ENCODE measurements at places on chromosomes 16 and 17.
A peak's percentile ranks its signal among the peaks of the same experiment; 100 is the strongest.

- no peak for DNase-seq
These were observed 92.8 kb downstream of the KATNIP start for GRCh38 chr16:27642756-27643155.

DNA sequence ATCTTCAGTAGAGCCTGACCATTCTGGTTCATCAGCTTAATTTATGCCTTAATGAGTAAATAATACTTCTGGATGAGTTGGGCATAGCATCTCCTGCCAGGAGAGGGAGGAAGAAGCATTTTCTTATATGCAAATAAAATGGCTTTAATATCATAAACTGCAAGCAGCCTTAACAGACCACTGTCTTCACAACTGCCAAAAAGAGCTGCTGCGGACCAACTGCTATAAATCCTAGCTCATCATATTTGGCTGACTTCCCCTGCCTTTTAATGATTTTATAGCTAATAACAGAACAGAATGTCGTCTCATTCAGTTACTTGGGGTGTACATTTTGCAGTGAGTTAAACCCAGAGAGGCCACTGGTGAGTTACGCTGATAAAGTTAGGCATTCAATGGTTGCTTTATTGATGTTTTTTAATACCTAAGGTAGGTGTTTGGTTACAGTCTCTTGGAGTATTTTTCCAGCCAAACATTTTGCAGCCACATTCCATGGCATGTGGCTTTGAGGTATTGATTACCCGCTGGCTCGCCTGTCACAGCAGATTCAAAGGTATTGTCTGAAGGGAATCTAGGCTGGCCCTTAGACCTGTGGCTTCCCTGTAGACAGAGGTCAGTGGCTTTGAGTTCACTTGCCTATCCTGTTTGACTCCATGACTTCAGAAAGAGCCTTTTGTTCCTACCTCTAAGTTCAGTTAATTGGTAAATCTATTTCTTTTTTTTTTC, 16.4 kb downstream of the FAM20A start:
- DNase-seq, result no peak

DNA sequence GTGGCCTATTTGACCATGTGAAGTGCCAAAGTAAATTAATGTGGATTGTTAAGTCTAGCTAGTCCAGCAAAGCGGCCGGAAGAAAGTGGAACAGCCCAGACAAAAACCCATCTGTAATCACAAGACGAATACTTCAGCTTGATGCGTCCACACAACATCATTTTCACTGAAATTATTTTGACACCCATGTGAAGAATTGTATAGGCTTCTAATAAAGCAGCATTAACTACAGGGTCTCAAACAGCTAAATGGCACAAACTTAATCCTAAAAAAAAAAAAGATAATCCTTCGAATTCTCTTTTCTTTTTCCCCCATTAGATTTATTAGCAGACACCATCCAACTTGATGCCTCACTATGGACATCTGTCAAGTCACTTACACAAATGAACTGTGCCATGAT, 73.8 kb downstream of the TOX3 start:
- no peak for DNase-seq

- DNase-seq, result no peak
These were observed 106.2 kb downstream of the CLEC16A start for GRCh38 chr16:11050536-11050935.

GRCh38 chr17:17056156-17056539, 13.9 kb downstream of the MPRIP start:
- no peak for DNase-seq

- no peak for DNase-seq
These were observed 41.1 kb upstream of the DHRS7B start for GRCh38 chr17:21085707-21086106.

DNA sequence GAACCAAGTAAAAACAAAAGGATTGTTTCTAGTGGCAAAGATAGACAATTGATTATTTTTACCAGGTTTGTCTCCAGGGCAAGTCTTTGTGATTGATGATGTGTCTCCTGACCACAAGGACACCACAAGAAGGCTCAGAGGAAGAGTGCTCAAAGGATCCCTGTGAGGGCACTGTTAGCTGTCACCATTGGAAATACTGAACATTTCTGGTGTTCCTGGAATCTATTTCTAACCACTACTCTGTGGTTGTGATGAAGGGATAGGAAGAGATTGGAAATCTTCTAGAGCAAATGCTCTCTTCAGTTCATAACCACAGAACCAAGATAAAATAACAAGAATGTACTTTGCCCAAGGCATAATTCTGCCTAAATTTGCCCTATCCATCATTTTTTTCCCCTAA, 15.3 kb downstream of the RNF43 start:
- DNase-seq, result no peak

DNA sequence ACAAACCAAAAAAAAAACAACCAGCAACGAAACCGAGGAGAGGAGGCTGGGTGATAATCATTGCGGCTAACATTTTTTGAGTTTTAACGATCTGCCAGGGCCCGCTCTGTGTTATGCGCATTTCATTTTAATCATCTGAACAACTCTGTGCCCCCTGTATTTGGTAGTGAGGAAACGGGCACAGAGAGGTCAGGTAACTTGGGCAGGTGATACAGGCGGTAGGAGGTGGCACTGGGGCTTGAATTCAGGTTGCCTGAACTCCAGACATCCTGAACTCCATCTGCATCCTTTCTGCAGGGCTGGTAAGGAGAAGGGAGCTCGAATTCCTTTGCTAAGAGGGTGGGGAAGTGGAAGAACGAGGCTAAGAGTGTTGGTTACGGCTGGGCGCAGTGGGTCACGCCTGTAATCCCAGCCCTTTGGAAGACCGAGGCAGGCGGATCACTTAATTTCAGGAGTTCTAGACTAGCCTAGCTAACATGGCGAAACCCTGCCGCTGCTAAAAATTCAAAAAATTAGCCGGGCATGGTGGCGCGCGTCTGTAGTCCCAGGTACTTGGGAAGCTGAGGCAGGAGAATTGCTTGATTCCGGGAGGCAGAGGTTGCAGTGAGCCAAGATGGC, 1.1 kb downstream of the CLUAP1 start:
- DNase-seq, result no peak

GRCh38 chr17:35315283-35315682, 58.1 kb downstream of the SLFN11 start:
- peak; percentile 88 for DNase-seq

DNA sequence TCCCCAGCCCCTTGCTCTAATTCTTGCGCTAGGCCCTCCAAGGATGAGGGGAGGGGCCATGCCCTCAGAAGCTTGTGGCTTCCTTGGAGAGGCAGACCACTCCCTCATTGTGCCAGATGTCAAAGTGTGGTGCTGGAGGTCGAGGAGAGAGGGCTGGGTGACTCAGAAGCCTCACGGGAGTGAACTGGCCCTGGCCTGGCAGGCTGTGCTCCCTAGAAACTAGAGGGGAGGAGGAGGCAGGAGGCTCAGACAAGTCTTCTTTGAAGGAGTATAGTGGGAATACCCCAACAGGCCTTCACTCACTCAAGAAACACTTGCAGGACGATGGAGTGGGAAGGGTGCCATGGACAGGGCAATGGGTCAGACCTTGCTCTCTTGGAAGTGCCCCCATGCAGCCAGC, 18.5 kb downstream of the ANKRD40 start:
- DNase-seq, result no peak

GRCh38 chr17:31686495-31686894, 172.5 kb downstream of the COPRS start:
- DNase-seq, result no peak
